ENCODE measurements at places on chromosomes 3 and 15.

GRCh38 chr3:182760576-182761164 is 32.6 kb upstream of the ATP11B start:
- no peak for DNase-seq

DNA sequence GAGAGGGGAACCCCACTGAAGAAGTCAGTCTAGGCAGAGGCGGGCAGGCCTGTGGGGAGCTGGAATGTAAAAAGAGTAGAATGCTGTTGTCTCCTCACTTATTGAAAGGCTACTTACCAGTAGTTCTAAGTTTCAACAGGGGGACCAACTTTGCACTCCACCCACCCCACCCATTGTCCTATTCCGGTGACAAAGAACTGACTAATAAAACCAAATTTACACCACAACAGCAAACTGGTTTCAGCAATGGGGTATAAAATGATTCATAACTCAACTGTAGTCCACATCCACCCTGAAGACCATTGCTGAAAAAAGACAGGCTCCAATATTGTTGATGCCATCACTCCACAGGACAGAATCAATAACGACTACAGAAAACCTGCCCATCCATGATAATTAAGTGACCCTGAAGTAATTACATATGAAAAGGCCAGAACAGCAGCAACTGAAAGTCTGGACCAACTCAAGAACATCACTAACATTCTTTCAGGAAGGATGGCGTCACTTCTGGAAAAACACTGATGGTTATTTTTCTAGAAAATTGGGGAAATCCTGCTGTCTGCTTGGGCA is 80.2 kb downstream of the ABI3BP start:
- DNase-seq = no peak

GRCh38 chr15:39118510-39118909 is 462.4 kb upstream of the THBS1 start:
- DNase-seq = no peak

DNA sequence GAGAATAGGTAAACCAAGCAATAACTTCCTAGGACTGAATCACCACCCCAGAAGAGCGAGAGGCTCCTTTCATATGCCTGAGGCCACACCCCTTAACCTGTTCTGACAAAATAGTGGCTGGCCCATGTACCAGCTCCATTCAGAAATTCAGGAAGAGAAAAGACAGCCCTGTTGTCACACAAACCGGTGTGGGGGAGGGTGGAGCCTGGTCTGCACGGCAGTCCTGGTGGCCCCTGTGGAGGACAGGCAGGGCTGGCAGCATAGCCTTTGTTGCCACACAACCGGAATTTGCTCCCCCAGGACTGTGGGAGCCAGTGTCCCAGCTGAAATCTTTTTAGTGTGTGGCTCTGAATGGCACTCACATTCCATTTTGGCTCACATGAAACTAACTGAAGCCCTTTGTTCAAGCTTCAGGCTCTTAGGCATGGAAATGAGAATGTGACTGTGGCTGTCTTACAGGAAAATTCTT is 23.8 kb downstream of the RLBP1 start:
- no peak for DNase-seq

GRCh38 chr3:13210221-13210975 is 137.2 kb upstream of the IQSEC1 start:
- no peak for DNase-seq

- no peak for DNase-seq
These were observed 676.0 kb downstream of the GRM7 start for GRCh38 chr3:7536921-7537320.

- DNase-seq = no peak
These were observed 119.5 kb downstream of the STAG1 start for GRCh38 chr3:136632625-136633081.

- no peak for DNase-seq
These were observed 22.2 kb upstream of the BCL6 start for GRCh38 chr3:187767266-187768012.

GRCh38 chr15:32941823-32942222 is 224.0 kb downstream of the GREM1 start:
- no peak for DNase-seq

- no peak for DNase-seq
These were observed 90.6 kb upstream of the UBE2E2 start for GRCh38 chr3:23112491-23112890.
